Fibroblast of skin of right biceps (primary cell): ENCODE measurements at places on chromosomes 12 and 14.

- DNase-seq: peak; percentile 66
These were observed 3.7 kb downstream of the EFS start for GRCh38 chr14:23361320-23361719.

GRCh38 chr12:108080363-108080762 is 48.7 kb upstream of the WSCD2 start:
- no peak for DNase-seq

DNA sequence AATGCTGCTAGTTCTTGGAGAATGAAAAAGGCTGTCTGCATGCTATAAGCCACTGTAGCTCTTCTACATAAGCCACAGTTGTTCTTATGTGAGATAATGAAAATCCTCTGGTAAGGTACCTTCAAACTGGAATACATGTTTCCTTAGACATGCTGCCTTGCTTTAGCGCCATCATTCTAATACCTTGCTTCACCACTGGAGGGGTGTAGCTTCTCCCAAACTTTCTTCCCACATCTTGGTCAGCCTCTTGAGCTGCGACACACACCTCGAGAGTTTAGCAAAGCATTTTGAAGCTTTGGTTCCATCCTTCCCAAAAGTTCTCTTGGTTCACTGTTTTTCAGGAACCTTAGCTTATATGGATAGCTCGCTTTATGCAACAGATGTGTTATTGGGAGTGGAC is 69.5 kb downstream of the NKX2-1 start:
- no peak for DNase-seq

DNA sequence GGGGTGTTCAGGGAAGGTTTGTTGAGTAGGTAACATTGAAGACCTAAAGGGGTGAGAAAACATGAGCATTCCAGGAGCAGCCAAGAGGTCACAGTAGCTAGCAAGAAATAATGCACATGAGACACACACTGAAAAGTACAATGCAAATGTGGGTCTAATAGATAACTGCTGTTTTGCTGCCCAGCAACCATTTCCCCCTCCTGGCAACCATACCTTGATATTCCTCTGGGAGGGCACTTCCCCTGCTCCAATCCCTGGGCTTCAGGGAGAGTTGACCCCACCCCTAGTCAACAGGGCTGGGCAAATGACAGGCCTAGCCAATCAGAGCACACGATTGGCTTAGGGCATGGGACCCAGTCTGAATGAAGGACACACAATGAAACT is 8.5 kb upstream of the ACTN1 start:
- DNase-seq: no peak

DNA sequence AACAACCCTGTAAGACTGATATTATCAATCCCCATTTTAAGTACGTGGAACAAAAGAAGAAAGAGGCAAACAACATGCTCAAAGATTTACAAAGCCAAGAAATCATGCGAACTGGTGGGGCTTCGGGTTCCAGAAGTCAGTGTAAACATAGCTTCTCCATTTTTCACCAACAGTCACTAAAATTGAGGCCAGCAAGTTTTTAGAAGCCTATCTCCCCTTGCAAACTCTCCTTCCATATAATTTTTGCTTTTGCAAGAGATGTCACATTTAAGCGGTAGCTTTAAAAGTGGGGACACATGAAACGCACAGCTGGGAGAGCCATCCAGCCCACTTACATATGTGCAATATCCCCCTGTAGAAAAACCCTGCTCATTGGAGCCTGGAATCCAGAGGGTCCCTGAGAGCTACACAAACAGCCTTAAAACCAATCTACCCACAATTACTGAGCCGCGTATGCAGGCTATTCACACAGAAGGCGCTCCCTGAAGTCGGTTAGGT is 797 bp downstream of the SLC11A2 start:
- no peak for DNase-seq

DNA sequence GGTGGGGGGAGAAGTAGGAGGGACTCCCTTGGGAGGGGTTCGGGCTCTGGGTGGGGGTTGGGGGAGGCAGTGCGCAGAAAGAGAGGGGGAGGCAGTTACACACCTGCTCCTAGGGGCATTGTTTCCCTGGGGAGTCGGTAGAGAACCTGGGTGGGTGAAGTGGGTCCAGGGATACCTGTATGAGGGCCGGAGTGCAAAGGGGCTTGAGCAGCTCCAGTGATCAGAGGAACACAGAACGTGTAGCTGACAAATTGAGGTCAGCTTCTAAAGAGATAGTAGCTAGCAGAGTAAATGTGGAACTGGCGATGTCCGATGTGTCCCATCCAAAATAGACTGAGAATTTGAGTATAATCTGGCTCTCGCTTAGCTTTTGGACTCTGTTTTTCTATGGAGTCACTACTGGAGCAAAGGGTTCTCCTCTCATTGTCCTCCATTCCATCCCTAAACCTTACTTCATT is 502 bp downstream of the SMARCD1 start:
- DNase-seq: no peak

- DNase-seq: no peak
These were observed 161.9 kb downstream of the CHST11 start for GRCh38 chr12:104618691-104619090.

DNA sequence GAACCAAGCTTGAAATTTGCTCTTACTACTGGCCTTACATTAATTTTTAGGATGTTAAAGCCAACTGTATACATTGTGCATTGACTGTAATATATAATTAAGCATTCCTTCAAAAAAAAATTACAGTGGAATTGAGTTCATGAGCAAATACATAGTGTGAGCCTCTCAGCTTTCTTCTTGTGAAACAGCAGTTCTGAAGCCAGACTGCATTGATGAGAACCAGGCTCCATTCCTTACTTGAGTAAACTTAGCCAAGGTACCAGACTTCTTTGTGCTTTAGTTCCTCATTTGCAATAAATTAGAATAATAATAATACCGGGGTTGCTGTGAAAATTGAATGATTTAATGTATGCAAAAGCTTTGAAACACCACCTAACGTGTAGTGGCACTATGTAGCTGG is 169.5 kb downstream of the ANO4 start:
- no peak for DNase-seq
